ENCODE measurements at places on chromosomes 5 and 9.
A peak's percentile ranks its signal among the peaks of the same experiment; 100 is the strongest.

DNA sequence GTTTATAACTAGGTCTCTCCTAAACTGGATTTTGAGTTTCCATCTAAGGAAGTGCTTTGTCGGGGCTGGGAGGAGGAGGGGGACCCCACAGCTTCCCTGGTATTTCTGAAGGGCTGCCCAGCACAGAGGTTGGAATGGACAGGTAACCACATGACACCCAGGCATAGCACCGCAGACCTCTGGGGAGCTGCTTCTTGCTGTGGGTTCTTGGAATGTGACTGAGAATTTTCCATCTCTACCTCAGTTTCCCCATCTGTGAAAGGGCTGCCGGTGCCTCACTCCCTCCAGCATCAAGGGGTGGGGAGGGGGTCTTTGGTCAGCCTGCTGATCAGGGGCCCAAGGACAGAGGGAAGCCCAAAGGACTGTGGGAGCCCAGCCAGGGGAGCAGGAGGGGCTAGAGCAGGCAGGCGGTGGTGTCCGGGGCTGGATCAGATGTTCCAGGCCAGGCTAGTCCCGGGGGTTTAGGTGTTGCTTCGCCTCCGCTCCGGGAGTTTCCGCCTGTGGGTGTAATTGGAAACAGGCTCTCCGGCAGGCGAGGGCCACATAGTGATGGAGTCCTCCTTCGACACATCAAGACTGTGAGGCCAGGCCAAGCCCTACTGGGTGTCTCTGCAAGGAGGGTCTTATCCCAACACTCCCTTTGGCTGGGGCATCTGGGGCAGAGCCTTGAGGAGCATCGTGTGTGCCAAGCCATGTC is 3.3 kb downstream of the OLFML2A start:
- H3K27ac ChIP-seq: peak overlapping the region; percentile 34
- no peaks in the 10 kb centered on the region for H3K36me3 ChIP-seq
- no peak for DNase-seq
- no peaks in the 10 kb centered on the region for H3K27me3 ChIP-seq
- H3K4me1 ChIP-seq: peaks cover 20% of the 10 kb centered on the region

DNA sequence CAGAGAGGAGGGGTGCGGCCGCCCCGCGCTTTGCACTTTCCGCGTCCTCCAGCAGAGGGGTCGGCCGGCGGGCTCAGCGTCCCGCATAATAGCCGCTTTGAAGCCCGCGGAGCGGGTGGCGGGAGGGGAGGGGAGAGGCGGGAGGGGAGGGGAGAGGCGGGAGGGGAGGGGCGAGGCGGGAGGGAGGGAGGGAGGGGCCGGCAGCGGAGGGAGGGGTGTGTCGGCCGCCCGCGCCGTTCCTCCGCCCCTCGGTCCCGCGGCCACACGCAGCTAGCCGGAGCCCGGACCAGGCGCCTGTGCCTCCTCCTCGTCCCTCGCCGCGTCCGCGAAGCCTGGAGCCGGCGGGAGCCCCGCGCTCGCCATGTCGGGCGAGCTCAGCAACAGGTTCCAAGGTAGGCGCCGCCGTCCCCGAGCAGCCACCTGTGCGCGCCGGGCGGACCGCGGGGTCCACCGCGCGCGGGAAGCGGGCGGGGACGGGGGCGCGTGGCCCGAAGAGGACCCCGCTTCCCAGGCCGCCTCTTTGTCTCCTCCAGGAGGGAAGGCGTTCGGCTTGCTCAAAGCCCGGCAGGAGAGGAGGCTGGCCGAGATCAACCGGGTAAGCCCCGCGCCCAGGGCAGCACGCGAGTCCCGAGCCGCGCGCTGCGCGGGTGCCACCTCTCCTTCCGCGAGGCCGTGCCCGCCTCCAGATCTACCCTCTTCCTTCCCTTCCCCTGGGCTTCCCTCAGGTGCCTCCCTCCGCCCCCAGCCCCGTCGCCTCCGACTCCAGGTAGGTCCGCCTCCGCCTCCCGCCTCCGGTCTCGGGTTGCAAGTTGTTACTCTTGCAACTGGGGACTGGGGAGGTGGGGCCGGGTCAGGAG is at the start of gene AIF1L:
Gene AIF1L (plus strand): TSS at position 263 of the 857 bp plus-strand sequence. CDS start 99 bp downstream, at position 362.
- peaks cover 23% of the 10 kb centered on the region for H3K27me3 ChIP-seq
- no peak within 1 kb of the TSS for H3K27ac ChIP-seq
- H3K4me1 ChIP-seq: peaks cover 8% of the 10 kb centered on the region
- H3K4me3 ChIP-seq: peak within 1 kb of the TSS; percentile 48
- no peaks in the 10 kb centered on the region for H3K36me3 ChIP-seq
- DNase-seq: no peak

GRCh38 chr9:26326563-26326962 is 566.0 kb downstream of the CAAP1 start:
- no peak overlapping the region for H3K27ac ChIP-seq
- no peaks in the 10 kb centered on the region for H3K36me3 ChIP-seq
- no peaks in the 10 kb centered on the region for H3K4me1 ChIP-seq
- peak; percentile 37 for DNase-seq
- H3K4me3 ChIP-seq: no peak overlapping the region

- no peaks in the 10 kb centered on the region for H3K27me3 ChIP-seq
- no peak overlapping the region for H3K4me3 ChIP-seq
- DNase-seq: no peak
- no peaks in the 10 kb centered on the region for H3K4me1 ChIP-seq
- H3K27ac ChIP-seq: no peak overlapping the region
These were observed 90.8 kb upstream of the EGFLAM start for GRCh38 chr5:38167562-38167996.

GRCh38 chr5:63125392-63125791 is 546.8 kb downstream of the LRRC70 start:
- DNase-seq: no peak
- no peak overlapping the region for H3K27ac ChIP-seq
- no peak overlapping the region for H3K4me3 ChIP-seq
- no peaks in the 10 kb centered on the region for H3K36me3 ChIP-seq
- peaks cover 14% of the 10 kb centered on the region for H3K4me1 ChIP-seq
- H3K27me3 ChIP-seq: no peaks in the 10 kb centered on the region

DNA sequence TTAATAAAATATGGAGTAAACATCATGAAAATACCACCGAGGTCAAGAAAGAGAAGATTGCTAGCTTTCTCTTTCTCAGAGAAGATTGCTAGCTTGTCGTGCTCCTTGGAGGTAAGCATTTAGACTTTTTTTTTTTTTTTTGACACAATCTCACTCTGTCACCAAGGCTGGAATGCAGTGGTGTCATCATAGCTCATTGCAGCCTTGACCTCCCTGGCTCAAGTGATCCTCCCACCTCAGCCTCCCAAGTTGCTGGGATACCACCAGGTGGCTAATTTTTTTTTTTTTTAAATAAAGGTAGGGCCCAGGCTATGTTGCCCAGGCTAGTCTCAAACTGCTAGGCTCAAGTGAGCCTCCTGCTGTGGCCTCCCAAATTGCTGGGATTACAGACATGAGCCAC is 26.3 kb upstream of the CPLANE1 start:
- H3K4me3 ChIP-seq: no peak overlapping the region
- no peak for DNase-seq
- no peaks in the 10 kb centered on the region for H3K36me3 ChIP-seq
- H3K27me3 ChIP-seq: no peaks in the 10 kb centered on the region
- no peaks in the 10 kb centered on the region for H3K4me1 ChIP-seq
- no peak overlapping the region for H3K27ac ChIP-seq

DNA sequence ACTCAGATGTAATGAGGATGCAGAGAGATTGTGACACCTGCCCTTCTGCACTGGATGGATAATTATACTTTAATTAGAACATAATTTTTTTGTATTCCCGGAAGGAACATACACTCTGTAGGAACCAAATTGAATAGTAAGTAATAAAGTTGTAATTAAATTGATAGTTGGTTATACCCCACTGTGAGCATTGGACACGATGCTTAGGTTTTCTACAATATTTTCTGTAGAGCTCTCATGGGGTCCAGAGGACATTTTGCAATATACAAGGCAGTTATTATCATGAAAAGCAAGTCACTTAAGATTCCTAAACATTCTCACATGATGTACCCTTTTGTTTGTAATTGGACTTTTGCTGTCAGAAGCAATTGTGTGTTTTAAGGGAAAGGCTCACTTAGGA is 63.4 kb downstream of the DIRAS2 start:
- H3K27me3 ChIP-seq: no peaks in the 10 kb centered on the region
- no peak for DNase-seq
- no peak overlapping the region for H3K27ac ChIP-seq
- no peaks in the 10 kb centered on the region for H3K36me3 ChIP-seq

DNA sequence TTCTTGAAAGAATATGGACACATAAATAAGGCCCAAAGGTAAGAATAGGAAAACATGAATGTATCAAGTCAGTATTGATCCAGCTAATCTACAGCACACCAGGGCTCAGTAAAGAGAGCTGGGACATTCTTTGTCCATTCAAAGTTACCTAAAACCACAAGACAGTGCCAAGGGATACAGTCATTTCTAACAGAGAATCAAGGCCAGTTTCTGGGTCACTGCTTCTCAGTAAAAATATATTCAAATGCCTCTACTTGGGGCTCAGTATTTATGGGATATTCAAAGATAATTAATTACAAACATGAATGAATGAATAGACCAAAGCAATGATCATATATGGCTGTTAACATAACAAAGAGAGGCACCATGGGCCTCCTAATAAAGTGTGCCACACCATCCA is 34.9 kb downstream of the MTMR12 start:
- H3K27ac ChIP-seq: peak overlapping the region; percentile 10
- H3K4me3 ChIP-seq: no peak overlapping the region
- H3K36me3 ChIP-seq: no peaks in the 10 kb centered on the region
- H3K4me1 ChIP-seq: peaks cover 24% of the 10 kb centered on the region
- no peaks in the 10 kb centered on the region for H3K27me3 ChIP-seq
- no peak for DNase-seq

DNA sequence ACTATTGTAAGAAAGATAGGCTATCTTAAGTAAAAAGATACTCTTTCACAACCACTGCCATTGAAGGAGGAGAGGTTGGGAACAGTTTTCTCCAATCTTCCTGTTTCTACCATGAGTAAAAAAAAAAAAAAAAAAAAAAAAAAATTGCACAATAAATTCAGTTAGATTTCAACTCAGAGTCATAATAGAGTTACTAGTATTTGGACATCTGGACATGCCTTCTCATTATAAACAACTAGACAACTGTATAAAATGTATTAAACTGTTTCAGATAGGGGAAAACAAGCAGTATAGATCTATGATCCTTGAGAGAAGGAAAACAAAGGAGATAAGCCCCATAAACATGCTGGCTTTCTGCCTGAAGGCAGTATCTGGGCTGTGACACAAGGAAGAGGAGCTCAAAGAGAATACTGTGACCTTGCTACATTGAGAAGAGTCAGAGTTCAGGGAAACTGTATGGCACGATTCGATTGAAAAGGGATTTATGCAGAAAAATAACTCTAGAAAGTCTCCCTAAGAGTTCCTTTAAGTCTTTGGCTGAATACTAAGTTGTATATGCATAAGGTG is 249.2 kb upstream of the POU5F2 start:
- H3K4me3 ChIP-seq: no peak overlapping the region
- H3K27ac ChIP-seq: no peak overlapping the region
- no peaks in the 10 kb centered on the region for H3K36me3 ChIP-seq
- DNase-seq: no peak
- peaks cover 6% of the 10 kb centered on the region for H3K4me1 ChIP-seq

- no peak for DNase-seq
- H3K4me3 ChIP-seq: no peak overlapping the region
- no peaks in the 10 kb centered on the region for H3K36me3 ChIP-seq
These were observed 79.1 kb upstream of the CPEB4 start for GRCh38 chr5:173809014-173809413.

GRCh38 chr5:172178301-172178987 is 9.6 kb downstream of the STK10 start:
- no peak overlapping the region for H3K4me3 ChIP-seq
- no peak overlapping the region for H3K27ac ChIP-seq
- H3K36me3 ChIP-seq: no peaks in the 10 kb centered on the region

DNA sequence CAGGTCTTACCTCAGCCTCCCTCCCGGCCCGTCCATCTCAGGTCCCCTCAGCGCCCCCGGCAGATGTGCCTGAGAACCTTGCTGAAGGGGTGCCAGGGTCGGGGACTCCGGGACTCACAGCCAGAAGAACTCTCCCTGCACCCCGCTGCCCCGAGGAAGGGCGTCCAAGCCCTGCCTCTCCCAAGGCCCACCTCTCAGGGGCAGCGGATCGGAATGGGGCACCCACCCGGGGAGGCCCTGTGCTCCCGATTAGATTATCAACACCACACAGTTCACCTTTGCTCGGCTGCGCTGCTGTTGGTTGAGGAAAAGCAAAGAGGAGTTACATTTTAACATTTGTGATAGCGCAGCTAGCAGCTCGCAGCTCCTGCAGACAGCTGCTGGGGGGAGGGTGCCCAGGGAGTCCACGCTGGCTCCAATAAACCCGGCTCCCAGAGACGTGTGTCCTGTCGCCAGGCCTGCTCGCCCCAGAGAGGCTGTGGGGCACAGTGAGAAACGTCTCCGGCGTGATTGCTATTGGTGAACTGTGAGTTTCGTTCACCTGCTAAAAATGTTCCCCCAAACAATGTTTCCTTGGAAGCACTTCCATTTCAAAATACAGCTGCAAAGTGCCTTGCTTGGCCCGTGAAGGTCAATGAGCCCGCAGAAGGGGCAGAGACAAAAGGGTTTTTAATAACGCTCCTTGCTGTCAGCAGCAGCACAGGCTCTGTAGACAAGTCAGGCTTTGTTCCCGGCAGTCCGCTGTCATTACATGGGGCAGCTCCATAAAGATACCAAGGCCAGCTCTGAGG is 18.6 kb upstream of the SLC6A19 start:
- no peak overlapping the region for H3K27ac ChIP-seq
- DNase-seq: no peak
- H3K36me3 ChIP-seq: no peaks in the 10 kb centered on the region
- H3K4me3 ChIP-seq: no peak overlapping the region
- no peaks in the 10 kb centered on the region for H3K4me1 ChIP-seq

DNA sequence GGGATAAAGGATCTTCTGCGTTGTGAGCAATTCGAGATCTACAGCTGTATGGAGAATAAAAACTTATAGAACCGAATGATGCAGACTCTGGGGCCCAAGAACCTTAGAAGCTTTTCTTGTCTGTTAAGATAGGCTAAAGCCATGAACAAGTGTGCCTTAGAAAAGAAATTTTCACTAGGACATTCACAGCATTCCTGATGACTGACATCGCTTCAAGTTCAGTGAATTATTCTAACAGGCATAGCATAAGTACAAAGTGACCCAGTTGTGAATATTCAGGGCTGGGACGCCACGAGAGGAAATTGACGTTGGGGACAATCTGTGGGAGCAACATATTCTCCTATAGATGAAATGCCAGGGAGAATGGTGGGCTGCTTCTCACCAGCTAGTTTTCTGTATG is 32.0 kb upstream of the PANK3 start:
- H3K4me1 ChIP-seq: no peaks in the 10 kb centered on the region
- peak; percentile 50 for DNase-seq
- H3K27ac ChIP-seq: no peak overlapping the region
- H3K36me3 ChIP-seq: no peaks in the 10 kb centered on the region
- no peak overlapping the region for H3K4me3 ChIP-seq

DNA sequence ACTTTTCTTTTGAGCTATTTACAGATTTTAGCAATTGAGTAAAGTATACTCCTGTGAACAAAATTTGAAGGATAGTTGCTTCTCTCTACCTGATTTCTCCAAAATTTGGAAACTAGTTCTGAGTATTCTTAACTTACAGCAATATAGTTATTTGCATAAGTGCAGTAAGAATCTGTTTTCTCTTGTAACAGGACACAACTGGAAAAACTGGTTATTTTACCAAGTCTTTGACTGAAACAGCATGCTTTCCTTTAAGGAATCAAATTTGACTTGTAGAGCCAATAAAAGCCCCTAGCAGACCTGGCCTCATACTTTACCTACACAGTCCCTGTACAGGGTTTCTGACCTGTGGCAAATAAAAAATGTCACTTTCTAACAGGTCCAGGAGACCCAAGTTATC is 301.9 kb upstream of the POU5F2 start:
- H3K27ac ChIP-seq: no peak overlapping the region
- H3K4me3 ChIP-seq: no peak overlapping the region
- no peaks in the 10 kb centered on the region for H3K4me1 ChIP-seq
- H3K27me3 ChIP-seq: no peaks in the 10 kb centered on the region
- DNase-seq: no peak
